ENCODE measurements at places on chromosomes 4 and X. TPM values are rescaled to one million over a fixed set of nuclear protein-coding genes. Genes with fewer than 3 reads are reported as not detected.

DNA sequence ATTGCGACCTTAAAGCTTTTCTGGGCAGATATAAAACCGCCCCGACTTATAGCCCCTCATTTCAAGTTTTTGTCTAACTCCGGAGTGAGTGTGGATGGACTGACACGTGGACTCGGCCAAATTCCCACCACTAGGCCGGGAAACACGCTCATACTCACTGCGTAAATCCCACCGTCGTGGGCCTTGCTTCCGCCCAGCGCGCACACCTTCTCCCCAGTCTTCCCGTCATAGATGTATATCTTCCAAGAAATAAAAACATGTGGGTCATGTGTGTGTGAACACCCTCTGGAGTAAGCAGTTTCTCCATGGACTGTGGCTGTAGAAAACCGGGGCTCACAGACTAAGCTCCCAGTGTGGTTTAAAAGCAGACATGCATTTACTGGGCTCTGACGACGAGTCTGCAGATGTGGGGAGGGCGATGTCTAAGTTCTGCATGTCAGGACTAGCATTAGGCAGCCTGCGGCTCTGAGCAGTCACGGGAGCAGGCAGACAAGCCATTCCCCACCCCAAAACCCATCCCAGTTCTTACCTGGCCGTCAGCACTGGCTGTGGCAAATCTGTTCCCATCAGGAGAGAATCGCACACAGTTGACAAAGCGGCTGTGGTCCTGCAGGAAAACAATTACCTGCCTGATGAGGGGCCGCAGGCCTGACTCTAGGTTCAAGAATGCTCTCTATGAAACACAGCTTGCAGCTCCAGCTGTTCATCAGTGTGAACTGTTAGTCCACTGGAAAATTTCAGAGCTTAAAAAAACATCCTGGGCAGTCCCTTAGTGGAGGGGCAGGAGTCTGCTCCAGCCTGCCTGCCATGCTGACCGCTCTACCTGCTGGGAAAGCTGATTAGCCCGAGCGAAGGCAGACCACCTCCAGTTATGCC is 28.2 kb downstream of the WDR1 start:
- H3K4me1 ChIP-seq, result peaks cover 11% of the 10 kb centered on the region
- H3K27ac ChIP-seq, result no peak overlapping the region
- H3K36me3 ChIP-seq, result peaks cover 86% of the 10 kb centered on the region
- no peaks in the 10 kb centered on the region for H3K27me3 ChIP-seq

DNA sequence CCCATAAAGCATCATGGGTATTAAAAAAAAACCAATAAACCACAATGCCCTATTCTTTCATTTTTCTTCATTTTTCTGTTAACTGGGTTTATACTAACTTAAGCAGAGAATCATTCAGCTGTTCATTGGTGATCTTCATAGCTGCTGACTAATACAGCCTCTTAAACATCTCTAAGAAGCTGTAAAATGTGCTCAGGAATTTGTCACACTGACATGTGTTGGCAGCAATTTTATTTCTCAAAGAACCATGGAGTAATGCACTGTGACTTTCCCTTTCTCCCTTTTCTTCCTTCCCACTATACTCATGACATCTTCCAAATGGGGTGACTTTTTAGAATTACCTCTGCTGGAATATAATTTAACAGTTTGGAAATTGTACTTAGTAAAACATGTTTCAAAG is 315.4 kb downstream of the ANTXR2 start:
- no peaks in the 10 kb centered on the region for H3K27me3 ChIP-seq
- no peak overlapping the region for H3K27ac ChIP-seq
- H3K36me3 ChIP-seq, result no peaks in the 10 kb centered on the region
- no peak for DNase-seq

DNA sequence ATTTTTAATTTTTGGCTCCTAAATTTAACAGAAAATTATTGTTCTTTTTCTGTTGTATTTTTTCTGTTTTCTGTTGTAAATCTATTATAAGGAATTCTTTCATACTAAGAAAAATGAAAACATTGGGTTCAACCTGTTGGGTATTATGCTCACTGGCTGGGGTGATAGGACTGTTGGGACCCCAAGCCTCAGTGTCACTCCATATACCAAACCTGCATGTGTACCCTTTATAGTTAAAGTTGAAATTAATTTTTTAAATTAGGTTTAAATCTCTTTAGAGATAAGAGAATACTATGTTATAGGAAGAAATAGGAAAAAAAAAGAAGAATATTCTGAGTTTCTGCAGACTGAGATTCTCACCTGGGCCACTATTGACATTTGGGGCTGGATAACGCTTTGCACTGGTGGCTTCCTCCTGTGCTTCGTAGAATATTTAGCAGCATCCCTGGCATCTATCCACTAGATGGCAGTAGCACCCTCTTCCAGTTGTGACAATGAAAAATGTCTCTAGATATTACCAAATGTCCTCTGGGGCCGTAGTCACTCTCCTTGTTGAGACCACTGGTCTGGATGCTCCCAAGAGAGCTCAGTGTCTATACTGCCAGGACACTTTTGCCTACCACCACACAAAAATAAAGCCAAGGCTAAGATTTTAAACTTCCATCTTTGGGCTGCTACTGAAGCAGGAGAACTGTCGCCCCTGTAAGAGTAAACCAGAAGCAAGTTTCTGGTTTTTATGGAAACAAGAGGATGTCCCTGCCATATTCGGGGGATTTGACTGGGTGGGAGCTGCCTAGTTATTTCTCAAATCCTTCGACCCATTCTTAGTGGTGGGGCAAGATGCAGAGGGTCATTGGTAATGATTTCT is 22.4 kb upstream of the CLTRN start:
- no peak overlapping the region for H3K4me3 ChIP-seq
- DNase-seq, result peak; percentile 37
- H3K27me3 ChIP-seq, result no peaks in the 10 kb centered on the region
- peaks cover 11% of the 10 kb centered on the region for H3K36me3 ChIP-seq
- H3K4me1 ChIP-seq, result peaks cover 4% of the 10 kb centered on the region

The KLHL34 gene
- total RNA-seq, result 0.23 TPM

DNA sequence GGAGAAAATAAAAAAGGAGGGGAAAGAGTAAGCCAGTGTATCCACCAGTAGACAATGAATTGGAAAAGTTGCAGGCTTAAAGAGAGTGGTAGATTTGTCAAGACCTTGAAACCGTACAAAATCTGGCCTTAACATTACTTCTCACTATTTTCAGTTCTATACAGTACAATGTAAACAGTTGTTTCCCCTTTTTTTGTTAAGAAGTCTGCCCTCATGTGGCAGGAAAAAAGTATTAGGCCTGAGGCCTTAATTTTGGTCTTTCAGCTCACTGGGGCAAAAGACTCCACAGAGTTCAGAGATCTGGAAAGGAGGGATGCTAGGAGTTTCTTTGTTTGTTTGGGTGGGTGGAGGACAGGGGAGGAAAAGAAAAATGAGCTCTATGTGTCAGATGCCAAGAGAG is 92.8 kb upstream of the CCDC160 start:
- H3K4me3 ChIP-seq, result no peak overlapping the region
- peaks cover 5% of the 10 kb centered on the region for H3K4me1 ChIP-seq
- peaks cover 6% of the 10 kb centered on the region for H3K27me3 ChIP-seq
- no peak for DNase-seq
- H3K27ac ChIP-seq, result no peak overlapping the region

- no peaks in the 10 kb centered on the region for H3K36me3 ChIP-seq
- H3K4me1 ChIP-seq, result no peaks in the 10 kb centered on the region
- no peaks in the 10 kb centered on the region for H3K27me3 ChIP-seq
- DNase-seq, result no peak
- no peak overlapping the region for H3K4me3 ChIP-seq
Measured at GRCh38 chr4:46274717-46275116, 115.2 kb downstream of the GABRA2 start.

The CFAP47 gene
- total RNA-seq, result not detected

The AWAT2 gene
- total RNA-seq, result not detected

All from activated T-helper 2 cell treated with anti-CD3 and anti-CD28 coated beads, Interferon-gamma antibody, Interleukin-2, Interleukin-4, amounts not matched to agents 10 μg/mL and 5 μg/mL and 100 μg/mL, durations not matched to agents 14 hours and 24 hours and 36 hours (primary cell).